Calu3 (cell line): ENCODE measurements at places on chromosomes 11 and 22. TPM values are rescaled to one million over a fixed set of nuclear protein-coding genes. Genes with fewer than 3 reads are reported as not detected.

- no peak for DNase-seq
Measured at GRCh38 chr11:69511358-69512055, 30.0 kb downstream of the LINC01488 start.

GRCh38 chr11:45108070-45109064 is 38.1 kb upstream of the PRDM11 start:
- no peak for DNase-seq

DNA sequence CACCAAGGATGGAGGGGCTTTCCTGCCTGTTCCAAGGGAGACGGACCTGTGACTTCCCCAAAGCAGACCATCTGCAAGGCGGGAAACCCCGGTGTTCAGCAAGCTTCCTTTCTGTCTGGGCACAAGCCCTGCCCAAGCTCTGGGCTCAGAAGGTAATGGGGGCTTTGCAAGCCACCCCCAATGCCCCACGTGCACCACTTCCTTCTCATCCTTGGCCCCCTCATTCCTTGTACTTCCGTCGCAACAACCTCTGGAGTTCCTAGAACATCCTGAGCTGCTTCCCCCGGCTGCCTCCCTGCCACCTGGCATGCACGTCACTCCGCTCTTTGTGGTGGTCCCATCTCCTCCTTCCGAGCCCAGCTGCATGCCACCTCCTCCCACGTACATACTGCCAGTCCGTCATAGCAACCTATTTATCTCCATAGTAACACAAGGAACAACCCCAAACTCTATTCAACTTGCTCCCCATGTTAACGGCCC is 3.9 kb downstream of the MYEOV start:
- no peak for DNase-seq

DNA sequence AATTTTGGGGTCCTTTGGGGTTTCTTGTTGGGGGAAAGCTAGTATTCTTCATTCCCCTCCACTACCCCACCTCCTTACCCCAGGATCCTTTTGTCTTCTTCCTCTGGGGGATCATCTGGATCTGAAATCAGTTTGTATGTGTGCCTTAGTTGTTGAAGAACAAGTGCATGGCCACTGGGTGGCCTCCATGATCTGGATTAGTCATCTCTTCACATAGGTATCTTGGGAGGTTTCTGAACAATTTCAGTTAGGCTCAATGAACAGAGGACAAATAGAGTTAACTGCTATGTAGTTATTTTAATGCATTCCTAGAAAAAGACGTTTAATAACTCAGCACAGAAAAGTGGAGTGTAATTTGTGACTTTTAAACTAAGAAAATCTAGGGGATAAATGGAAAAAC is 7.1 kb upstream of the VWA5A start:
- DNase-seq: peak; percentile 2

GRCh38 chr11:34492806-34493414 is 20.7 kb downstream of the ELF5 start:
- DNase-seq: peak; percentile 58

DNA sequence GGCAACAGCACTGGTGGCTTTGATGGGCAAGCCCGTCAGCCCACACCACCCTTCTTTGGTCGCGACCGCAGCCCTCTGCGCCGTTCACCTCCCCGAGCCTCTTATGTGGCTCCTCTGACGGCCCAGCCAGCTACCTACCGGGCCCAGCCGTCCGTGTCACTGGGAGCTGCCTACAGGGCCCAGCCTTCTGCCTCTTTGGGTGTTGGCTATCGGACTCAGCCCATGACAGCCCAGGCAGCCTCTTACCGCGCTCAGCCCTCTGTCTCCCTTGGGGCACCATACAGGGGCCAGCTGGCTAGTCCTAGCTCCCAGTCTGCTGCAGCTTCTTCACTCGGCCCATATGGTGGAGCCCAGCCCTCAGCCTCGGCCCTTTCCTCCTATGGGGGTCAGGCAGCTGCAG is 8.0 kb downstream of the RBM14 start:
- DNase-seq: no peak

DNA sequence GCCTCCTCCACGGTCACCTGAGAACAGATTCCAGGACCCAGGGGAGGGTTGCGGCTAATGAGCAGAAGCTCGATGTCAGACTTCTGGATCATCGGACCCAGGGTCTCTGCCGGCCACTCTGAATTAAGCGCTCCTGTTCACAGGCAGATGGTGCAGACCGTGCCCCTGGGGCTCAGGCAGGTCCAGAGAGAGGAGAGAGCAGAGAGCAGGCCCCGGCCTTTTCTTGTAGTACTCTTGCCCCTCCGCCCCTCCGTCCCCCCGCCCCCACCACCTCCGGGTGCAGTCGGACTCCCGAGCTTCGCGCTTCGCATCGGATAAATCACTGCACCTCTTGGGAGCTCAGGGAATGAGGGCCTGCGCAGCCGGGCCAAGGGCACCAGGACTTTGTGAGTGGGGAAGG is 50.3 kb downstream of the RPS6KA4 start:
- DNase-seq: no peak

GRCh38 chr11:5922749-5923426 is 19.2 kb upstream of the OR56A3 start:
- no peak for DNase-seq

- no peak for DNase-seq
Measured at GRCh38 chr11:33214187-33214586, 43.0 kb upstream of the HIPK3 start.

- DNase-seq: no peak
Measured at GRCh38 chr22:26342745-26343410, 86.2 kb upstream of the ASPHD2 start.

DNA sequence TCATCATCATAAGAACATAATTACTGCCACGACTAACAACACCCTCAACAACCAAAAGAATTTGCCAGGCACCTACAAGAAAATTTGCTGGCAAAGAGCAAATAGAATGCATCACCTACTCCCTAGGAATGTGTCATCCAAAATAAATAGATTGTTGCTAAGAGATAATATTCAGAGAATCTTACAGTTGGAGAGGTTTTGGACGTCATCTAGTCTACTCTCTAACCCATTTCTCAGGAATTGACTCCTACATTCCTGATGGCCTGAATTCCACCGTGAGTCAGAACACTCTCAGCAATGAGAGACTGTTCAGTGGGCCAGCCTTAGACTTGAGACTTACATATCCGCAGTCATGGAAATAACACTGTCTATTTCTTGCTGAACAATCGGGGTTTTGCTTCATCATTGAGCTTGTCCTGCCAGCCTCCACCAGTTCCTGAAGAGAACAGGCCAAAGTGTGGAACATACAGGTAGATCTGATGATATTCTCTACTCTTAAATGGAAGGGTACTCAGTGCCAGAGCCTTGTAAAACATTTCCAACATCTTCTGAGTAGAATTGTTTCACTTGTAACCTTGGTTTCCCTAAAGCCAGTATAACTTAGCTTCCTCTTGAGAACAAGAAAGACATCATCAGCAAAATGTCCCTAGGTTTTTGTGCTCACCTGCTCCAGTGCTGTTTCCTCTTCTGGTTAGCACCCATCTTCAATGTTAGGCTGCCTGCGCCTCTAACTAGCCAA is 8.3 kb downstream of the KIRREL3 start:
- DNase-seq: no peak

DNA sequence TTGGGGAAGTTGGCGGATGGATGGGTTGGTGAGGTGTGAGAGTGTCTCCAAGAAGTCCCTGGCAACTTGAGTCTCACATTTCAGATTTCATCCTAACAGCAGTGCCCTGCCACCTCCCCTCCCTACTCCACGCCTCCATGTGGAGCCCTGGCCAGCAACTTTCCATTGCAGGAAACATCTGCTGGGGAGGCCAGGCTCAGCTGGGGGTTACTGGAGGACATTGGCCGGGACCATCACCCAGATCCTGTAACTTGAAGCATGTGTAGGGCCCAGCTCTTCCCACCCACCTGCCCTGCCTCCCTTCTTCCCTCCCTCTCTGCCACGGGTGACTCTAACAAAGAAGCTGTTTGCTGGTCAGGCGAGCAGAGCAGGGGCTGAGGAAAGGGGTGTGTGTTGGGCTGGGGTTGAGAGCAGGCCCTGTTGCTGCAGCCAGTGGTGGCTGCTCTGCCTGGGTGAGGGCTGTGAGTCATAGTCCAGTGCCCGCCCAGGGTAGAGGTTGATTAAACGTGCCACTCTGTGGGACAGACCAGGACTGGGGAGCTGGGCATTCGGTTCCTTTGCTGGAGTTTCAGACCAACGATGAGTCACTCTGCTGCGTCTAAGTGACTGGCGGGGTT is 64.0 kb downstream of the SCN3B start:
- DNase-seq: peak; percentile 81

DNA sequence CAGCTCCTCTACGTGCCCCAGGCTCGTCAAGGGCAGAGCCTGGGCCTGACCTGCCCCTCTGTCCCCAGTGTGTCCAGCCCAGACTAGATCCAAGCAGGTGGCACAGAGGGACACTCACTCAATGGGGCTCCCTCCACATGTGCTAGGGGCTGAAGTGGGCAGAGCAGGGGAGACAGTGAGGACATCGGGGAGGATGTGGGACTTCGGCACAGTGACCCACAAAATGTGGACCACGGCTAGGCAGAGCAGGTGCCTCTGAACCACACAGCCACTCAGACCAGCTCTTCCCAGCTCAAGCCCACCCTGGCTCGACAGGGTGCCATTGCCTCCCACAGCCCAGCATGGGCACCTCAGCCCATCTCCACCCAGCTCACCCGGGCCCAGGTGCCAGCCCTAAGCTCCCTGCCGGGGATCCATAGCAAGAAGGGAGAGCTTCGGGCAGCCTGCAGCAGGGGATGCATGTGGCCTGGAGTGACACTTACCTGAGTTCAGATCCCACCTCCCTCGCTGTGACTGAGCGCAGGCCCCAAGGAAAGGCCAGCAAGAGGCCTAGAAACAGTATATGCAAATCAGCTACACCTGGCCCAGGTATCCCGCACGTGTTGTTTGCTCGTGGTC is 46.9 kb upstream of the RTL6 start:
- no peak for DNase-seq

DNA sequence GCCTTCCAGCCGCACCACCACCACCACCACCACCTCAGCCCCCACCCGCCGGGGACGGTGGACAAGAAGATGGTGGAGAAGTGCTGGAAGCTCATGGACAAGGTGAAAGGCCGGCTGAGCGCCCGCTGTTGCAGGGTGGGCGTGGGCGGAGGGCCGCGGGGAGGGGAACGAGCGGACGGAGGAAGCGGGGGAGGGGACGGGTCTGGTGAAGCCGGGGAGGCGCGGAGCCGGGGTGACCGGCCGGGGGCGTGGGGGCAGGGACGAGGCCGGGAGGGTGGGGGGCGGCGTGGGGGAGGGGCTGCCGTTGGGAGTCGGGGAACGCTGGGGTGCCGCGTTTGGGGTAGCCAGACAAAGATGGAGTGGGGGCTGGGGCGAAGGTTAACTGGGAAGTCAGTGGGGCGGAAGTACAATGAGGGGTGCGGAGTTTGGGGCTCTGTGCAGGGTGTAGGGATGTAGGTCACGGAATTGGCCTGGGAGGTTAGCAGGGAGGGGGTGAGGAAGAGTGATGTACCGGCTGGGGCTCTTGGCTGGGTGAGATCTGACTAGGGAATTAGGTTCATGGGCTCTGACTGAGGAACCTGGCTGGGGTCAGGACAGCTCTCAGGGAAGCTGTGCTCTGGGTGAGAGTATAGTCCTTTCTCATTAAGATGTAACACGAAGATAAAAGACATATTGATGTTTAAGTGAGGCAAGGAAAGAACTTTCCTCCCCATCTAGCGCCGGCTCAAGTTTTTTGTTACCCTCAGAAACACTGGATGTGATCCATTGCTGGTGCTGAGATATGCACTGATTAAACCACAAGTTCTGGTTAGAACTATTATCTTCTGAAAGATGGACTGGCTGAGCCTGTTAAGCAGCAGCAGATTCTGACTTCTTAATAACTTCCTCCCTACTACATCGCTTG is 624 bp downstream of the CBL start:
- peak; percentile 27 for DNase-seq

GRCh38 chr11:125512106-125512505 is 16.0 kb upstream of the FEZ1 start:
- DNase-seq: no peak

DNA sequence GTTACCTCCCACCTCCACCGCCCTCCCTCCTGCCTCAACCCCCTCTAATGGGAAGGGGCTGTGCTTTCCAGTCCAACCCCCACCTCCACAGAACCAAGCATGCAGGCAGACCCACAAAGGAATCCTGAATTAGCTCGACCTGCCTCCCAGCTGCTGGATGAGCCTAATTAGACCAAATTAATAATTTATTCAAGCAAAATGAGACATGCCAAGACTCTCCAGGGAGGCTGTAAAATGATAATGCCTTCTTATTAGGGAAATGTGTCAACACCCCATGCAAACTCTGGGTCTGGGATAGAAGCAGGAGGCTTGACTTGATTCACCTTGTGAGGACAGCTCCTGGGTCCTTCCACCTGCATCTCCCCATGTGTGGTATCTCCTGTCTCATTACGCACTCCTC is 59.4 kb upstream of the HMGXB4 start:
- no peak for DNase-seq

- DNase-seq: no peak
Measured at GRCh38 chr22:32646476-32646875, 155.0 kb upstream of the TIMP3 start.

GRCh38 chr11:68598816-68599653 is 85.3 kb upstream of the GAL start:
- no peak for DNase-seq

GRCh38 chr11:70038034-70038834 is 39.9 kb upstream of the ANO1 start:
- no peak for DNase-seq

- DNase-seq: no peak
Measured at GRCh38 chr11:44613153-44613552, 47.7 kb downstream of the CD82 start.

The SMTNL1 gene
- total RNA-seq: not detected in 2 replicates

The POU2AF3 gene
- total RNA-seq: 3.4 and 3.8 TPM in 2 replicates

The CHRM1 gene
- total RNA-seq: not detected in 2 replicates

The VSTM5 gene
- total RNA-seq: 0.71 and 0.76 TPM in 2 replicates

The GLB1L2 gene
- 15.5 and 19.0 TPM in 2 replicates for total RNA-seq

The OR52H1 gene
- not detected in 2 replicates for total RNA-seq

The ATL3 gene
- 43.6 and 52.2 TPM in 2 replicates for total RNA-seq

The SLC25A17 gene
- 20.7 and 24.3 TPM in 2 replicates for total RNA-seq

The SLC5A12 gene
- not detected in 2 replicates for total RNA-seq

The ACR gene
- not detected in 2 replicates for total RNA-seq

The C1QTNF4 gene
- not detected in 2 replicates for total RNA-seq

The PARVG gene
- not detected in 2 replicates for total RNA-seq

The KDM2A gene
- total RNA-seq: 73.2 and 77.7 TPM in 2 replicates

The SLC22A9 gene
- not detected in 2 replicates for total RNA-seq

The OR8K5 gene
- not detected in 2 replicates for total RNA-seq

The TNNI2 gene
- 1.3 and 1.4 TPM in 2 replicates for total RNA-seq

The RPLP2 gene
- 1,351 and 1,381 TPM in 2 replicates for total RNA-seq
